ENCODE measurements at places on chromosomes 1 and 21. TPM values are rescaled to one million over a fixed set of nuclear protein-coding genes. Genes with fewer than 3 reads are reported as not detected.

- DNase-seq = peak; percentile 85
Measured at GRCh38 chr1:203408486-203409481, 57.9 kb upstream of the FMOD start.

GRCh38 chr1:40257313-40257687 lies 736 bp upstream of the ZMPSTE24 start:
- no peak for DNase-seq

DNA sequence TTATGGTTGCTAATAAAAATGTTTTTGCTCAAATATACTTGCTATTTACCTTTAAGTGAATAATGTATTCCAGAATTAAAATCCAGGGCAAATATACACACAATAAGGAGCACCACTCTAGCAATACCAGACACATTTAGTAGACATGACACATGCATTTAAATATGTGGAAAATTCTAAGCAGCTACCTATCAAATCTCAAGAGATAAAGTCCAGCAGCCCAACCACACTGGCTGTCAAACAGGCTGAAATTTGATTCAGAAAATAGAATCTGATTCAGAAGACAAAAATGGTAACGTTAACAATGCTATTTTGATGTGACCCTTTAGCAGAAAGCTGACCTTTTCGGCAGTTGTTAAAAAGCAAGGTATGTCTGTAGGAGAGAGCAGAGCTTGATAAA lies 42.3 kb downstream of the PLEKHO1 start:
- DNase-seq = no peak

- no peak for DNase-seq
Measured at GRCh38 chr21:44887807-44888580, 14.5 kb upstream of the PTTG1IP start.

- DNase-seq = no peak
Measured at GRCh38 chr1:208979776-208980175, 603.7 kb upstream of the CAMK1G start.

DNA sequence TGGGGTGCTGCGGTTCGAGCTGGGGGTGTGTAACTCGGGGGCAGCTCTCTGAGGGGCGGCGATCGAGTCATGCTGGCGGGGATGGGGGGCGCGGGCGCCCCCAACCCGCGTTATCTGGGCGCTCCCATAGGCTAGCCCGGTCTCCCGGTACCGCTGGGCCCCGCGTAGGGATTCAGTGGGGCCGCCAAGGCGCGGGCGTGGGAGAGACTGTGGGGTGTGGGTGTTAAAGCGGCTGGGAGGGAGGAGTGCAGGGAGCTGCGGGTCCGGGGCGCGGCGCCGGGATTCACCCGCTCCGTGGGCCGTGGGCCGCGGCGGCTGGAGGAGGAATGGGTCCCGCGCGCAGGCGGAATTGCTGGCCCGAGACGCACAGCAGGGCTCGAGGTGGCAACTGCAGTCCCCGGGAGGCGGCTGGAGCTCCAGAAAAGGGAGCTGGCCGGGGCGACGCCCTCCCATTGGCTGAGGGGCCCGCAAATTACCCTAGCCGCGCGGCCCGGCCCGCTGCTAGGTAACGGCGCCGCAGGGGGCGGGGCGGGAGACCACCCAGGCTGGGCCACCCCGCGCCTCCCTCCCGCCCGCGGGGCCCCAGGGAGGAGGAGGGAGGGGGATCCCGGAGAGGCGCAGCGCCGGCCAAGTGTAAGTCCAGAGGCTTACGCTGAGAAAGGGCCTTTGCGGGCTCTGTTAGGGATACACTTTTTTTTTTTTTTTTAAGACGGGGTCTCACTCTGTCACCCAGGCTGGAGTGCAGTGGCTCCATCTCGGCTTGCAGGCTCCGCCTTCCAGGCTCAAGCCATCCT lies at the start of gene PTCH2:
Gene PTCH2, minus strand, starts transcription at position 392 of the 794 bp plus-strand sequence. Its CDS starts 321 bp downstream, at position 71.
- DNase-seq = peak; percentile 59

- DNase-seq = no peak
Measured at GRCh38 chr21:15054606-15055239, 10.1 kb downstream of the NRIP1 start.

GRCh38 chr1:94001397-94002045 lies 92.3 kb upstream of the GCLM start:
- DNase-seq = no peak

DNA sequence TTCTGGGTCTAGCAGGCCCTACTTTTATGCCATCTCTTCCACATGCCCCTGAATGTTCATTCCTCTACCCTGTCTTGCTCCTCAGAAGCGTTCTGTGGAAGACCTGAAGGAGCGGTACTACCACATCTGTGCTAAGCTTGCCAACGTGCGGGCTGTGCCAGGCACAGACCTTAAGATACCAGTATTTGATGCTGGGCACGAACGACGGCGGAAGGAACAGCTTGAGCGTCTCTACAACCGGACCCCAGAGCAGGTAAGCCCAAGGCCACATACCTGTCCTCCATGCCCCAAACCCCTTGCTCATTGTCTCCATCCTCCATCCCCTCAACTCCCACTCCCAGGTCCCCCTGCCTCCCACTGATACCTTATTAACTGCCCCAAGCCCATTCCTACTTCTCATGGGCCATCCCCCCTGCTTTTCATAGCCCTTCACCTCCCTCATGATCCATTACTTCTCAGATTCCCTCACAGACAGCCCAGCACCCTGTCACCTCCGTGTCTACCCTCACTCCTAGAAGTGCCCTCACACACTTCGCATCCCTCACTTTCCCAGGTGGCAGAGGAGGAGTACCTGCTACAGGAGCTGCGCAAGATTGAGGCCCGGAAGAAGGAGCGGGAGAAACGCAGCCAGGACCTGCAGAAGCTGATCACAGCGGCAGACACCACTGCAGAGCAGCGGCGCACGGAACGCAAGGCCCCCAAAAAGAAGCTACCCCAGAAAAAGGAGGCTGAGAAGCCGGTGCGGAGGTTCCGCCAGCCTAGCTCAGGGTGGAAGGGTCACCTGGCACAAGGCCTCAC lies 5.4 kb downstream of the DMAP1 start:
- no peak for DNase-seq

DNA sequence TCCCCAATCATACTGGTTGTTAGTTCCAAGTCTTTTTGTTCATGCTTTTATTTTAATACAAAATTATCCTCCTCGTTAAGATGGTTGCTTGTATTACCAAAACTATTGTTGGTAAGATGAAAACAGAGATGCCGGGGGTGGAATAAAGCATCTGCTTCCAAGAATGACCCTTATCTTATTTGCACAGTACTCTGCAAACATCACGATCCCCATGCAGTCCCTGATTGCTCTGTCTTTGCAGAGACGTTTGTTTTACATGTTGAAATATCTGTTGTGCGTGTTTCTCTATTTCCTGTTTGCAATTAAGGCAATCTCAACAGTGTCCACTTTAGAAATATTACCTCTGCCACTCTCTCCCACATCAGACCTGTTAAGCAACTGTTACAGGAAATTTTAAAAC lies 141.3 kb upstream of the NCAM2 start:
- no peak for DNase-seq

- no peak for DNase-seq
Measured at GRCh38 chr1:167022384-167022783, 33.3 kb downstream of the MAEL start.

DNA sequence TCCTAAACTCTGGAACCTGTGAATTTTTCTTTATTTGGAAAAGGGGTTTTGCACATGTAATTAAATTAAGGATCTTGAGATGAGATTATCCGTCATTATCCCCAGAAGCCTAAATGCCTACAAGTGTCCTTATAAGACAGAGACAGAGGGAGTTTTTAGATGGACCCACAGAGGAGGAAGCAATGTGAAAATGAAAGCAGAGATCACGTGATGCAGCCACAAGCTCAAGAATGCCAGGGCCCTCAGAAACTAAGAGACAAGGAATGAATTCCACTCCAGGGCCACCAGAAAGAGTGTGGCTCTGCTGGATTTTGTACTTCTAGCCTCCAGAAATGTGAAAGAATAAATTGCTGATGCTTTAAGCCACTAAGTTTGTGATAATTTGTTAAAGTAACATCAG lies 183.6 kb upstream of the UBE2U start:
- peak; percentile 46 for DNase-seq

The TSSK3 gene
- 3.3 TPM for total RNA-seq

The C1orf74 gene
- total RNA-seq = 1.8 TPM

The NIT1 gene
- 67.6 TPM for total RNA-seq

The ASCL5 gene
- 0.12 TPM for total RNA-seq

The ICOSLG gene
- 8.6 TPM for total RNA-seq

The FAM167B gene
- total RNA-seq = 7.6 TPM

The CTTNBP2NL gene
- 56.0 TPM for total RNA-seq

The C1orf226 gene
- 31.4 TPM for total RNA-seq

The AUNIP gene
- 0.26 TPM for total RNA-seq

The NBPF6 gene
- not detected for total RNA-seq

The KRTAP19-3 gene
- total RNA-seq = not detected

The PHLDA3 gene
- 39.4 TPM for total RNA-seq

Data from mucosa of gallbladder (tissue), 1 donor.